ENCODE measurements at places on chromosomes 4 and X.

DNA sequence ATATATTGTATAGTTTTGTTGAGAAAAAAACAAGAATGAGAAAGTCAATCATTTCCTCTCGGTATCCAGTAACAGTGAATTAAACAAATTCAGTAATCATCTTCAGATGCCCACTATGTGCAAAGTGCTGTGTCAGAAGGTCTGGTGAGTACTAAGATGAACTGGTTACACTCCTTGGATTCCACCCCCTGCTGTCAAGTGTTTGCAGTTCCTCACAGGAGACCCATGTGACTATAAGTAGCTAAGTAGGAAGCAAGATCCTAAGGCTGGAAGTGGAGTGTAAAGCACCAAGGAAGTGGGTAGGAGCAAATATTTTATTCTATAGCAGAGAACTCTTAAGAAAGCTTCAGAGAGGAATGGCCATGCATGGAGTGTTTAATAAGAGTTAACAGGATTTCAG lies 73.6 kb downstream of the SNX25 start:
- DNase-seq = no peak

GRCh38 chr4:165627128-165627527 lies 245.9 kb upstream of the TLL1 start:
- no peak for DNase-seq

DNA sequence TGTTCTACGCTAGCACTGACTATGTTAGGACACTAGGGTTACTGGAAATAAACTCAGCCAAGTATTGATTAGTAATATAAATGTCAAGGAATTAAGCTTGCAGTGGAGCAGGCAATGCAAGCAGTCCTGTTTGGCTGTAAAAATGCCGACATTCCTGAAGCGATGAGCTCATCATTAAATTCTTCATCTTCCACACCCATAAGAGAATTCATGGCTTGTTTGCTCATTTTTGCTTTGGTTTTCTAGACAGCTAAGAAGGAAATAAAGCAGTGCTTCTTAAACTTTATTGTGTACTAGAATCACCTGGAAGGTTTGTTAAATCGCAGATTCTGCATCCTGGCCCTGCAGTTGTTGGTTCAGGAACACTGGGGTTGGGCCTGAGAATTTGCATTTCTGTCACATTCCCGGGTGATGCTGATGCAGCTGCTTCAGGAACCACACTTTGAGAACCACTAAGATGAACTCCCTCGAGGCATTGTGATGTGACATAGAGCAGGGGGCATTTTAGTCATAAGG lies 17.8 kb downstream of the ANXA3 start:
- no peak for DNase-seq

DNA sequence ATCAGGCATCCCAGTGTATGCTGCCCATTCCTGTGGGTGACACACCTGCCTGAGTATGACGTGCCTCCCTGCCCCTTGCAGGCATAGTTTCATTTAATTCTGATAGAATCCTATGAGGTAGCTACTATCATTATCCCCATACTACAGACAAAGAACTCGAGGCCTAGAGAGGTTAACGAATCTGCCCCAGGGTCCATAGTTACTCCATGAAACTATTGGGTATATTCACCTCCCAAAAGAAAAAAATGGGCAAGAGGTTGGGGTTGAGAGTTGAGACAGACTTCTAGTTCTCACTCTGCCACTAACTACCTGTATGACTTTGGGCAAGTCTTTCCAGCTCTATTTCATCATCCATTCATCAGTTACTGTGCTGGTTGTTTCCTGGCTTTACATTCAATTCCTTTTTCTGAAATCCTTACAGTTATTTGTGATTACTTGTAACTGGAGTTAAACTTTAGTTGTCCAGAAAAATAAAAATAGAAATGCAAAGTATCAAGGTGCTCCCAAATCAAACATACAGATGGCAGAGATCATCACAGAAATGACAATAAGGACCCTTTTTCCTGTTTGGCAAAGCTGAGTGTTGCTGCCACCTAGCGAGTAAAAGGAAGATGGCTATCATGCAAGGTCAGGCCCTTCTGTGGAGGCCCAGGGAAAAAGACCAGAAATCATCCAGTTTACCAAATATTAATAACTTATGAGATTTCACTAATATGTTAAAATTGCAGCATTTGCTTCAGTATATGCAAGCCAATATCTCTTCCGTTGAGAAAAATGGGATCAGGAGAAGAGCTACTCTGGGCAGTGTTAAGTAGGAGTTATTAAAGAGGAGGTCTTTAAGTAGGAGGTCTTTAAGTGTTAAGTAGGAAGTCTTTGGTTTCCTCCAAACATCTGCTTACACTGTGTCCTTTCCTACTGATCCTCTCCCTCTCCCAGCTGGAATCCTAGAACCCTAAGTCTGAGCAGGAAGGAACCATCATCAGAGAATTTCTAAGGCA lies 17.1 kb upstream of the MAP7D3 start:
- no peak for DNase-seq

- DNase-seq = no peak
These were observed 233.6 kb upstream of the RPS6KA3 start for GRCh38 chrX:20500171-20500865.

GRCh38 chrX:69014200-69014599 lies 151.1 kb downstream of the PJA1 start:
- no peak for DNase-seq
